T-helper 1 cell (primary cell): ENCODE measurements at places on chromosomes 13 and 19.

- DNase-seq: no peak
Observed at GRCh38 chr19:41537789-41538188, 38.2 kb upstream of the CEACAM21 start.

GRCh38 chr13:112443191-112443994, 67.2 kb downstream of the SPACA7 start:
- no peak for DNase-seq

DNA sequence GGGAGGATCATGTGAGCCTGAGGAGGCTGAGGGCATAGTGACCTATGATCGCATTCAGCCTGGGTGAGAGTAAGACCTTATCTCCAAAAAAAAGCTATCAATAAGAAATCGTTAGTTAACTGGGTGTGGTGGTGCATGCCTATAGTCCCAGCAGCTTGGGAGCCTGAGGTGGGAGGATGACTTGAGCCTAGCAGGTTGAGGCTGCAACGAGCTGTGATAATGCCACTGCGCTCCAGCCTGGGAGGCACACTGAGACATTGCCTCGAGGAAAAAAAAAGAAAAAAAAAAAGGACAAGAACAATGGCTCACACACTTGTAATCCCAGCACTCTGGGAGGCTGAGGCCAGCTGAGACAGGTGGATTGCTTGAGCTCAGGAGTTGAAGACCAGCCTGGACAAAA, 16.2 kb downstream of the PSPC1 start:
- no peak for DNase-seq

DNA sequence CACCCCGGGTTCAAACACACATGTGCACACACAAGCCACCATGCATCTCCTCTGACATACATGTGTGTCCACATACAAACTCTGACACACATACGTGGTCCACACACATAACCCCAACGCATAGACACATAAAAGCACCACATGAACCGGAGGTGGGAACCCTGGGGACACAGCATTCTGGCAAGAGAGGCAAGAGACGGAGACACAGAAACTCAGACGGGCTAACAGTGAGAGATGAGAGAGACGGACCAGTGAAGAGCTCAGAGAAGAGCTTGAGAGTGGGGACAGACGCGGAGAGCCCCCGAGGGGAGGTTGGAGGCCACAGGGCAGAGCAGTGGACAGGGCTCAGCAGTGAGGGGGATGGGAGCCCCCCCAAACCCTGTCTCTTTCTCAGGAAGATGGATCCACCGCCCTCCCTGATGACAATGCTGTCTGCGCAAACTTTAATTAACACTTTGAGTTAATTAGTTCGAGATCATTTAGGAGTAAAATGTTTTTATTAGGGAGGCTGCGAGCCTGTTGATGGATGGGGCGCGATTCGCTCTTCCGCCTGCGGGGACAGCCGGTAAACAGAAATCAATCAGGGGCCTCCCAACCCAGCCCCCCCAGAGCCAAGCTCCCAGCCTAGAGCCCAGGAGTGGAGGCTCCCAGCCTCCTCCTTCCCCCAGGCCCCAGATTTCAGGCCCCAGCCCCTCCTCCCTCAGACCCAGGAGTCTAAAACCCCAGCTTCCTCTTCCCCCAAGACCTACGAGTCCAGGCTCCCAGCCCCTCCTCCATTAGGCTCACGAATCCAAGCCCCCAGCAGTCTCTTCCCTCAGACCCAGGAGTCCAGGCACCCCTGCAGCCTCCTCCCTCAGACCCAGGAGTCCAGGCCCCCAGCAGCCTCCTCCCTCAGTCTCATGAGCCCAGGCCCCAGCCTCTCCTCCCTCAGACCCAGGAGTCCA, 9.5 kb upstream of the ERFL start:
- DNase-seq: no peak
